ENCODE measurements at places on chromosomes 2 and 18. TPM values are rescaled to one million over a fixed set of nuclear protein-coding genes. Genes with fewer than 3 reads are reported as not detected.

DNA sequence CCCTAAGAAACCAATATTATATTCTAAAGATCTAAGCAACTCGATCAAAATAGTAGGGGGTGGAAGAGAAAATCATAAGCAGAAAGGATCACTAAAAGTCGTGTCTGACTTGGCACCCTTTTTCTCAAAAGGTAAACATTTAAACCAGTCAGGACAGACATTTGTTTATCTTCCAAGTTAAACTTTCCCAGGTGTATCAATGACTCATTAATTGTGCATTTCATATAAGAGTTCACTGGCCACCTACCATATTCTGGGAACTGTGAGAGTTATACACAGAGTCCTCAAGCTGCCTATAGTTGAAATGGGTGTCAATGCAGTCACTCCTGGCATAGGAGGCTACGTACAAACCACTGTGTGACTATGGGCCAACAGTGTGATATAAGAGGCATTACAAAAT, 4.8 kb upstream of the ACVR1 start:
- no peak for DNase-seq

SH3RF3 gene
- 4.3 TPM for polyA plus RNA-seq

DNA sequence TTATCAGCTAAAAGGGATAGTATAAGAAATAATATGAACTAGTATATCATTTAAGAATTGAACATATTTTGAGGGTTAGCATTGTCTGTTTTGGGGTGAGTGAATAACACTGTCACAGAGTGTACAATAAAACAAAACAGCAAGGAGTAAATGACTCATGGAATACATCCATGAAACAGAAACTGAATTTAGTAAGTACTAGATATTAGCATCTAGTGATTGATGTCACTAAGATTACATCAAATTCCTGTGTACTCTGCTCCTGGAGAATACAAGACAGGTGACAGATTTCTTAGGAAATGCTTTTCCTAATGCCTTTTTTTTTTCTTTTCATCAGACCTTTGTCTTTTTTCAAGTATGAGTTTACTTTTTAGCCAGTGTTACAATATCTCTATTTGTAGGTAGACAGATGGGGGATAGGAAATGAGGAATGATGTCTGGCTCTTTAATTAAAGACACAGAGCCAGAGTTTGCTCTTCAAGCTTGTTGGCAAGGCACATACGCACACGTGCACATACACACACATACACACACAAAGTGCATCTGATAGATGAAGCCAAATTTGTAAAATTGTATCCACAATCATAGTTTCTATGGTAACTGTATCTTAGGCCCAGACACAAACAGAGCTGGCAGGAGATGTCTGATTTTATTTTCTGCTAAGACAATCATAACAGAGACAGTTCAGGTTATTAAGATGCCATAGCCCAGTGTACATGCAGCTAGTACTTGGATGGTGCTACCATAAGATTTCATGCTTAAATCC, 138.2 kb upstream of the NRP2 start:
- no peak for DNase-seq

DNA sequence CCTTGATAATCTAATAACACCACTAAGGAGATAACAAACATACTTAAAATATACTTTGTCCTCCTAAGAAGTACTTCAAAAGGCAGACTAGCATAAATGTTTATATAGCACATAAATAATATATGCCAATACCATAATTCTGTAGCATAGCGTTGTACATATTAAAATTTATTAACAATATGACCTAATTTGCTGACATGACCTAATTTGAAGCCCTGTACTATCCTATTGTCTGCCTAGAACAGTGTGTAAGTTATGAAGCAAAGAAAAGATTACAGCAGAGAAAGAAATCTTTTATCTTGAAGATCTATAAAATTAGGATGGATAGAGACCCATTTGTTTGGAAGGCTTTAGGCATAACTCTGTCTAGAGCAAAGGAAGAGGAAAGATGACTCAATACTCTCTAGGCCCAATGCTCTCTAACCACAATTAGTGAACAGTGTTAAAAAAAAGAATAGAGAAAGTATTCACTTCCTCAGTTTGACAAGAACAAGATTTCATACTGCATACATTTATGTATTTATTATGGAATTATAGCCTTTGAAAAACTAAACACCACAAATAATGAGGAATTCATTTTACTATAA, 231.3 kb downstream of the ZRANB3 start:
- DNase-seq: no peak

MROH2A gene
- polyA plus RNA-seq: 0.22 TPM

DNA sequence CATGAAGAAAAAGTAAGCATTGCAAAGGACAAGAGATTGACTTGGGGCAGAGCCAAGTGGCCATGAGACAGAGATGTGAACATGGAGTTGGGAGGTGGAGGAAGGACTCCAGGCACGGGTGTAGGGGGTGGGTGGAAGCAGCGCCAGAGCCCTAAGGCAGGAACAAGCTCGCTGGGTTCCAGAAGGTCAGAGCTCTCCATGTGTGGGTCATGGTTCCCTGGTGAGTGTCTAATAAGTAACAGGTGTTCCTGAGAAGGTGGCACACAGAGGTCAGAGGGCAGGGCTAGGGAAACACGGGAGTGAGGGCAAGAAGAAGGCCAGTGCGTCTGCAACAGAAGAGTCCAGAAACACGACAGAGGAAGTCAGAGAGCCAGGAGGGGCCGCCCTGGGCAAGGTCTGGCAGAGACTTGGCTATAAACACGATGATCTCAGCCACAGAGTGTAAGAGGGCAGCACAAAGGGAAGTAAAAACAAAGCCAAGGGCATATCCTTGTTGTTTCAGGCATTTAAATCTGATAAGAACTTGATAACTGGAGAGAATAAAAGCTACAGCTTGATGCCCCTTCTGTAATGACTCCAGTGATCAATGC, 260.8 kb downstream of the TGIF1 start:
- DNase-seq: no peak

DNA sequence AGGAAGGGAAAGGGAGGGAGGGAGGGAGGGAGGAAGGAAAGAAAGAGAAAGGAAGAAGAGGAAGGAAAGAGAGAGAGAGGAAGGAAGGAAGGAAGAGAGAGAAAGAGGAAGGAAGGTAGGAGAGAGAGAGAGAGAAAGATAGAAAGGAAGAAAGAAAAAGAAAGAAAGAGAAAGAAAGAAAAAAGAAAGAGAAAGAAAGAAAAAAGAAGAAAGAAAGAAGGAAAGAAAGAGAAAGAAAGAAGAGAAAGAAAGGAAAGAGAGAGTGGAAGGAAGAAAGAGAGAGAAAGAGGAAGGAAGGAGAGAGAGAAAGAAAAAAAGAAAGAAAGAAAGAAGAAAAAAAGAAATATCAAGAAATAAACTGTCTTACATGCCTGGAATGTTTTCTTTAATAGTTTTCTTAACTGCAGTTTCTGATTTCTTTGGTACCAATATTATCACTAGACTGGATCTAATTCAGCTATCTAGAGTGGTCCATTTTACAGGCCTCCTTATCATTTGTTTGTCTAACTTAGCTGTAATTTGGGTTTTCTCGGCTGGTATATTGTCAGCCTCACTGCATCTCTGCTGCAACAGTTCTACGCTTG, 59.6 kb upstream of the MBOAT2 start:
- DNase-seq: no peak

GRCh38 chr2:135650721-135651120, 90.9 kb upstream of the UBXN4 start:
- DNase-seq: no peak

DNA sequence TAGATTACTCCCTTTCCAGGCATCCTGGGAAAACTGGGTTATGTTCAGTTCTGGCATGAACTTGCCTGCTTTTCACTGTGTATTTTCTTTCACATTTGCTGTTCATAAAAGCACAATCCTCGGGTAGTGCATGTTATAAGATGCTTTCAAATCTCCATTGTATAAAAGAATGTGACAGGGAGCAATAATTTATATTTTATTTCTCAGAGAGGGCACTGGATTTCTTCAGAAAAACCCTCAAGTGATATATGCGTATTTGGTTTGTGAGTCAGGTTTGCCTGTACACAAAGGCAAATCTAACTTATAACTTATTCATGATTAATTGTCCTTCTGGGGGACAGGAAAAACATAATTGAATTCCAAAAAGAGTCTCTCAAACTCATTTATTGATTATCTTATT, 440.7 kb upstream of the MMADHC start:
- DNase-seq: no peak

DNA sequence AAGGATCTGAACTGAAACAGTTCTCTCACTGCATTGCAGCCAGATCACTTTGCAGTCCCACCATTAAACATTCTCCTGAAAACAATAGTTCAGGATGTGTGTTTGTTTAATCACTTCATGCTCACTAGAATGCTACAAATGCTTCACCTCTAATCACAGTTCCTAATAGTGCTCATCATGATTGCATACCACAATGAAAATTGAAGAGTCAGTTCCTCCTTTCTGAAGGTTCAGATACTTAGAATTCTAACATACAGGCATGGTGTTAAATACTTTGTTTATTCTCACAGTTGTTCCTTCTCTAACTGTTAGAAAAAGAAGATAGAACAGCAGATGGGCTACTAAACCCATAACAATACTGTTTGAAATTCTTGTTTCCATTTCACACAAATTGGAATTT, 622.3 kb upstream of the ACVR2A start:
- DNase-seq: no peak

DNA sequence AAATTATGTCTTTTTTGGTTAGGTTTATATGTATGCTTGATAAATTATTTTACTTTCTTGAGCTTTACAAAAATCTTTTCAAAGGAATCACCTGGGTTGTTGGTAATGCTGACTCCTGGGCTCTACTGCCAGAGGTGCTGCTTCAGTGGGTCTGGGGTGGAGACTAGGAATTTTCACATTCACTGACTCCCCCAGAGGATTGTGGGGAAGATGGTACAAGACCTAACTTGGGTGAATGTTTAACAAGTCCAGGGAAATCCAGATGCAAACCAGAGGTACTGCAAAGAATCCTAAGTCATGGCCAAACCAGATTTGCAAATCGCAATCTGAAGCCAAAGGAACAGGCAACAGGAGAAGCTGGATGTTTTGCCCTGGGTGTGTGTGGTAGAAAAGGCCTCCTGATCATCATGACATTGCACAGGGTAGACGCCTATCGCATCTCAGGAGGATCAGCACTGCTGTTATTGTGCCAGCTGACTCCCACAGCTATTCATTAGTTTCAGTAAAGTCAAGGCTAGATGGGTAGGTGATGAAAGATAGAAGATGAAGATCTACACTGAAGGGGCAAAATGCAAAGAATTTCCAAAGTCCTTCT, 185.2 kb downstream of the BARD1 start:
- DNase-seq: no peak

DNA sequence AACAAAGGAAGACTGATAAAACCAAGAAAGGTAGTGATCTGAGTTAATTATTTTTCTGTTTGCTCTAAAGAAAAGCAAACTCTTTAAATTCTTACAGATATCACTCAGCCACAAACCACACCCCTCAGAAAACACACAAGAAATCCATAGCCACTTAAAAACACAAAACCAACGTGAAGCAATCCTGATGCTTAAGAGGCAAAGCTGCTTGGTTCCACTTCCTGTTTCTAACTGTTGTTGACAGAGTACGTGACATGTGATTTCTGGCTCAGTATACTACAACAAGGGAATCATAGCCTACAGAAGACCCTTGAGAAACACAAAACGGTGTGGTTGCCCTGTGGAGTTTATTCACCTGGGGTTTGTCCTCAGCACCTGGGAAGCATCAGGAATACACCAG, 240.9 kb upstream of the APCDD1 start:
- no peak for DNase-seq

- DNase-seq: no peak
These were observed 301.3 kb downstream of the LPIN1 start for GRCh38 chr2:12047761-12048160.

- no peak for DNase-seq
These were observed 723.1 kb downstream of the TMEM182 start for GRCh38 chr2:103484906-103485305.

HAAO gene
- polyA plus RNA-seq: 38.4 TPM

DNA sequence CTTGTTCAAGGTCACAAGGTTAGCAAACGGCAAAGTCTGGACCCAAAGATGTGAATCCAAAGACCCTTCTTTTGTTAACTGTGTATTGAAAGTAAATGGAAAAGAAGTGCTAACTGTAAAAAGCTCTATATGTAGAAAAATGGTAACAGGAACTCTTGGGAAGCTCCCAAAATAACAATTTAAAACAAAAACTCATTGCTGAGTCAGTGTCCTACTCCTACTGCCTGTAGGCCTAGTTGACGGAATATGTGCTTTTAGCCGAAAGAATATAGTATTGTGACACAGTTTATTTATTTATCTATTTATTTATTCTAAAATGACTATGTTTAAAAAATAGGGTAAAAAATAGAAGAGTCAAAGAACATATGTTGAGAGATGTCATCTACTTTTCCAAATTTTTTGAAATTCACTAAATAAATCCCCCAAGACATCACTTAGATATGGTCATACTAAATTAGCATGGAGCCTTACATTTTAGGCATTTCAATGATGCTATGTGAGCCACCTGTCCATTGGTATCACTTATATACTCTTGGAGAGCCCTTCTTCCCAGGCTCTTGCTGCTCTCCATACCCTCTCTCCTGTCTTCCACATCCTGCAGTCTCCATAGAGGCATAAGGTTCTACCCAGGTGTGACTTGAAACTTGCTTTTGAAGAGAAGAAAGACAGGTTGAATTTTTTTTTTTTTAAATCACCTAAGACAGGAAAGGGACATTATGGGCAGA, 13.7 kb downstream of the COL5A2 start:
- no peak for DNase-seq

- DNase-seq: no peak
These were observed 39.1 kb downstream of the NTSR2 start for GRCh38 chr2:11630855-11631254.
